ENCODE measurements at places on chromosomes 6 and 20.

DNA sequence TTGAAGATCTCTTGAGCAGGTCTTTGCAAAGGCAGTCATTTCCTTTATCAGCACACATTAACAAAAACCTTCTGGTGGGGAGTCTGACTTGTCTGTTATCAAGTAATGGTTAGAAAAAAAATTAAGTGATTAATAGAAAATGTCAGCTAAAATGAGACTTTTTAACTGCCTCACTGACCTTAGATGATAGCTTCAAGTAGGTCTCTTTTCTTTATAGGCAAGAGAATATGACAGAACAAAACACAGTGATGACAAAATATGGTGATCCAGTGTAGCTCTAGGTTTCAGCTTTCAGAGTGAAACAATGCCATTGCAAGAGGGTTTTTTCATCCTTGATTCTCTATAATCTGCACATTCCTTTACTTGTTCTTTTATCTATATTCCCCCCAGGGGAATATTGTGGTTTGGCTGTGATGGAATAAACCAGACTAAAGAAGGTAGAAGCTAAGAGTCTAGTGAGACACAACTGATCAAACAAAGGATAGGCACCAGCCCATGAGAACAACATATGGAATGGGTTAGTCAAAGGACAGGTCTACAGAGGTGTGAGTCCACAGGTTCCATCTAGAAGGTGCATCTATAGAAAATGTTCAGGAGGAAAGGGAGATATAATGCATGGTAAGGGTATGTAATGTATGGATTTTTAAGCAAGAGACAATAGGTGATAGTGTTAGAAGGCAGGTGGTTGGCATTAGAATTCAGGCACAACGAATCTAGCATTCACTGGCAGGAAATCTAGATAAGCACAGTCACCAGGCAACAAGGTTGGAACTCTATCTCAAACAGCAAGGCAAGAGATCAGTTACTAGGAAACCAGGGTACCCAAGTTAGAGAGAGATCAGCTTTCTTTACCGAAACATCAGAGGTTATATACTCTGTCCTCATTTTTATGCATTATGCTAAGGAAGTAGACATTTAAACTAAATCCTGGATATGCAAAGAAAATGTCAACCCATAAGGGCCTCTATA lies 228.9 kb upstream of the SMLR1 start:
- peak; percentile 81 for DNase-seq

DNA sequence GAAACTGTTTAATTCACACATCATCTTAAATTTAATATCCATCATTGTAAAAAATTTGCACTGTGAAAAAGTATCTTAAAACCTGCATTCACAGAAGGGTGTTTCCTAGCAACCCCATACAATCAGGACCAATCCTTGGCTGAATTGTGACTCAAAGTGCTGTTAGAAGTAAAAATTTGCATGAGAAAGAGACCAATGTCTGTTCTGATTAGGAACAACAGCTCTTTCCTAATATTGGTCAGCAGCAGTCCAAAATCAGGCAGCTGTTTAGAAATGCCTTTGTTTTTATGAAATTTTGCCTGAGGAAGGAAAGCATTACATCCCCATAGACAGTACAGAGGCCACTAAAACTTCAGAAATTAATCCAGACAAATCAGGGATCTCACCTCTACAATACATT lies 987.0 kb downstream of the HACE1 start:
- DNase-seq, result no peak

DNA sequence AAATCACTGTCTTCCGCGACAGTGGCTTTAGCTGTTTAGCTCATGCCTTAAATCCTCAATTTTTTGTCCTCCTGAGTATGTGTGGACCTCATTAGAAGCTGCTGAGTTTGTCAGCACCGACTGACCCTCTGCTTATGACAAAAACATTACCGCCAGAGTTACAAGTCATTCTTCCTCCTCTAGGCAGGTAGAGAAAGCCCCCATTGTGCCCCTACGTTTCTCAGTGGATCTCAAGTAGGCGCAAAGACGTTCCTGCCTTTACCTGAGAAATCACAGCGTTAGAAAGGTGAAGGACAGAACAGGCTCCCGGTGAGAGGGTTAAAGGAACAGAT lies 227.3 kb upstream of the PDE10A start:
- no peak for DNase-seq

GRCh38 chr20:52974179-52974594 lies 2.0 kb downstream of the TSHZ2 start:
- no peak for DNase-seq

DNA sequence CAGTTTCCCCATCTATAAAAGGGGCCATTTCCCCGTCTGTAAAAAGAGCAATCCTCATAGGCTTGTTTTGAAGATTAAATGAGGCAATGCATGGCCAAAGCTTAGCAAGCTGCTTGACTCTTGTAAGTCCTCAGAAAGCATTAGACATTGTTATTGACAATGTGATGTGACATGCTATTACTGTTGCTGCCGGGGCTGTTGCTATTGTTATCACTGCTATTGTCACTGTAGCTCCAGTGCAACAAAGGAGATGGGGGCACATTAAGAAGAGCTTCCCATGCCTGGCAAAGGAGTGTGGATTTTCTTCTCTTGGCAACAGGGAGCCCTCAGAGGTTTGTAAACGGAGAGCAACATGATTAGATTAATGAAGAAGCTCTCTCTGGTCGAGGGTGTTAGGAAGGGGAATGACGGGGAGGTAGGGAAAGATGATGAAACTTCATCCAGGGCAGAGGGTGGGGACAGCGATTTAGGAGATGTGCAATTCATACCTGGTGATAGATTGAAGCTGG lies 33.1 kb upstream of the FAM83D start:
- no peak for DNase-seq

- DNase-seq, result no peak
These were observed 13.3 kb downstream of the NKX2-2 start for GRCh38 chr20:21500599-21500998.

GRCh38 chr6:21747441-21747840 lies 153.9 kb downstream of the SOX4 start:
- no peak for DNase-seq

GRCh38 chr6:129954749-129955431 lies 63.5 kb upstream of the L3MBTL3 start:
- DNase-seq, result no peak

DNA sequence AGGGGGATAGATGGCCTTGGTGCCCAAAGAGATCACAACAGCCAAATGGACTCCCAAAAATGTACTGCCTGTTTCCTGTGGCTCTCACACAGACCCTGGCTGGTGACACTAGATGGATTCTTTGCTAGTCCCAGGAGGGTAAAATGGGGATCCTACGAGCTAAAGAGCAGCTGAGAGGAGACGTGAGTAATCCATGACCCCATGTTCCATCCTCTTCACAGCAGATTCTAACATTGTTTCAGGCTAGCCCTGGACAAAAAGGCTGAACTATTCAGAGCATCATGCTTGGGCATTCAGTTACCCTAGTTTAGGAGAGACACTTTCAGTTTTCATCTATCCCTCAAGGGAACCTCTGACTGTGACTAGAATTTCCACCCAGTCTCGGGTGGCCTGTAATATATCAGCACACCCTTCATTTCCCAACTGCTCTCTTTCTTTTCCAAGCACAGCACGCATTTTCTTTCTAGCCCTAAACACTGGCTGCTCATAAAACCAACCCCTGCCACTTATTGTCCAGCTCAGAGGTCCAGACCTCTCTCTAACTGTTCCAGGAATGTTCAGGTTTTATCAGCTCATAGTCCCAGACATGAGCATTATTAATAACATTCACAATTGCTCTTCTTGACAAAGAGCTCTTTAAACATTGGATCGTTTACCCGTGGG lies 48.5 kb downstream of the SLC22A1 start:
- DNase-seq, result no peak

GRCh38 chr6:154447954-154448353 lies 62.5 kb downstream of the CNKSR3 start:
- DNase-seq, result peak; percentile 19

- no peak for DNase-seq
These were observed 553.3 kb downstream of the C6orf118 start for GRCh38 chr6:164756142-164756541.

DNA sequence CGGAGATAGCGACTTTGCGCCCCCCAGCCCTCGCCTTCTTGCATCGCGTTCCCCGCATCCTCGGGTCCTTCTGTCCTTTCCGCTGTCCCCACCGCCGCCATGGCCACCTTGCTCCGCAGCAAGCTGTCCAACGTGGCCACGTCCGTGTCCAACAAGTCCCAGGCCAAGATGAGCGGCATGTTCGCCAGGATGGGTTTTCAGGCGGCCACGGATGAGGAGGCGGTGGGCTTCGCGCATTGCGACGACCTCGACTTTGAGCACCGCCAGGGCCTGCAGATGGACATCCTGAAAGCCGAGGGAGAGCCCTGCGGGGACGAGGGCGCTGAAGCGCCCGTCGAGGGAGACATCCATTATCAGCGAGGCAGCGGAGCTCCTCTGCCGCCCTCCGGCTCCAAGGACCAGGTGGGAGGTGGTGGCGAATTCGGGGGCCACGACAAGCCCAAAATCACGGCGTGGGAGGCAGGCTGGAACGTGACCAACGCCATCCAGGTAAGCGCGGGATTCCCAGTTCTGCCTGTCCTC lies 401 bp downstream of the SLC32A1 start:
- no peak for DNase-seq

- peak; percentile 99 for DNase-seq
These were observed 25.3 kb downstream of the NRN1 start for GRCh38 chr6:5981126-5982026.

GRCh38 chr6:36985417-36985807 lies 584 bp downstream of the MTCH1 start:
- no peak for DNase-seq

GRCh38 chr6:75204217-75204958 lies 1.5 kb downstream of the COL12A1 start:
- peak; percentile 95 for DNase-seq

DNA sequence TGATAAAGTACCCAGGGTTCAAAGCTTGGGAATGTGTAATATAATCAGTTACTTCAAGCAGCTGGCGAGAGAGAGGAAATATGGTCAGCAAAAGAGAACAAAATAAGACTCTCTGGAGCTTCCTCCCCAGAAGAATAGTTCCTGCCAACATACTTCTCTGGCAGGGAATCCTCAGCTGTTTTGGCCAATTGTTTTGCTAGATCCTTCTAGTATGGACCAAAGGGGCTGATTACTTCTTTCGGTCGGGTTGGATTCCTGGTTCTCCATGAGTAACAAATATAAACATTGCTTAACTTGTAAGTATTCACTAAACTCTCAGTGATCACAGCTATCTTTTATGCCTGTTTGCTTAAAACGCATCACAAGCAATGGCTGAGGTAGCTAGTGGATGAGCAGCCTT lies 31.4 kb upstream of the FBXO9 start:
- DNase-seq, result peak; percentile 48
